ENCODE measurements at places on chromosomes 5 and 9.

DNA sequence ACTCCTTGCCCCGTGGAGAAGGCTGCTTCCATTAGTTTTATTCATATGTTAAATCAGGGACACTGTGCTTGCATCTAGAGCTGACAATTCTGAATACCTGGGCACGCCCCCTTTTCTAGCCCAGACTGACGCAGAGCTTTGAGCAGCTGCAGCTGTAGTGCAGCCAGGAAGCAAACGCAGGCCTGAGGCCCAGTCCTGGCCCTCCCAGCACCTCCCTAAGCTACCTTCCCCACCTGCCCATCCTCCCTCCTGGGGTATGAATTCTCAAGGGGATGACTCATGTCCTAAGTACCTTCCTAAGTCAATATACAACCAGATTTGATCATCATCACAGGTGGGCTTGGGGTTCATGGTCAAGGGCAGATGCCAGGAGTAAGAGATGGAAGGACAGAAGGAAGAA, 3.5 kb downstream of the PHF19 start:
- DNase-seq: no peak

GRCh38 chr9:89477811-89478630, 19.9 kb downstream of the SEMA4D start:
- peak; percentile 84 for DNase-seq

GRCh38 chr5:93831449-93831848, 90.0 kb upstream of the POU5F2 start:
- DNase-seq: no peak

DNA sequence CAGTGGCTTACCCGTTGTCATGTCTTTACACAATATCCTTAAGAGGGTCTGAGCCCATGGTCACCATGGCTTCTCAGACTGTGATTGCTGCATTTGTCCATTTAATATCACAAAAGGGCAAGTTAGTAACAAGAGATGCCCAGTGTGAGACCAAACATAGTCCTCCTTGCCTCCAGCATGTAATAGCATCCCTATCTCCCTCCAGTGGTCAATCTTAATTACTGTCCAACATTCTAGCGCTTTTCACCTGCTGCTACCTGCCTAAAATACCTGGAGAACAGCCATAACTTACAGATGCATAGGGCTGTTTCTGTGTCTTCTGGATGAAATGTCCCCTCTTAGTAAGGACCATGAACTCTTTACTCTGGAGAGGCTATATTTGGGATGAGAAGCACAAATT, 267.2 kb upstream of the DAB2 start:
- DNase-seq: no peak

- peak; percentile 81 for DNase-seq
Measured at GRCh38 chr5:59608745-59609144, 284.8 kb downstream of the PDE4D start.

- DNase-seq: no peak
Measured at GRCh38 chr5:60055168-60055567, 161.6 kb upstream of the PDE4D start.

GRCh38 chr9:130453487-130453886, 8.7 kb downstream of the ASS1 start:
- DNase-seq: no peak

GRCh38 chr9:4831119-4831518, 38.4 kb downstream of the RCL1 start:
- DNase-seq: no peak

DNA sequence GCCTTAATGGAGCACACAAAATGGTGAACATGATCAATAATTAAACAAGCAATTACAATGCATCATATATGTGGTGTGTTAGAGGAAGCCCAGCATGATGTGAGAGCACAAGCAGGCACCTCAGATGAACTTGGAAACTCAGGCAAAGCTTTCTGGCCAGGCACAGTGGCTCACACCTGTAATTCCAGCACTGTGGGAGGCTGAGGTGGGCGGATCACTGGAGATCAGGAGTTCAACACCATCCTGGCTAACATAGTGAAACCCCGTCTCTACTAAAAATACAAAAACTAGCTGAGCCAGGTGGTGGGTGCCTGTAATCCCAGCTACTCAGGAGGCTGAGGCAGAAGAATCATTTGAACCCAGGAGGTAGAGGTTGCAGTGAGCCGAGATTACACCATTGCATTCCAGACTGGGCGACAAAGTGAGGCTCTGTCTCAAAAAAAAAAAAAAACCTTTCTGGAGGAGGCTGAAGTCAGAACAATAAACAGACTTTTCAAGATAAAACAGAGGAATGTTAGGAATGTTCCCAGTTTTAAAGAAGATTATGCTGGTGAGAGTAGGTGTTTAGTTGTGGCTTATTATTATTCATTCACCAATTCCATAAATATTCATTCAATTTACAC, 159.4 kb downstream of the CEMIP2 start:
- DNase-seq: no peak

DNA sequence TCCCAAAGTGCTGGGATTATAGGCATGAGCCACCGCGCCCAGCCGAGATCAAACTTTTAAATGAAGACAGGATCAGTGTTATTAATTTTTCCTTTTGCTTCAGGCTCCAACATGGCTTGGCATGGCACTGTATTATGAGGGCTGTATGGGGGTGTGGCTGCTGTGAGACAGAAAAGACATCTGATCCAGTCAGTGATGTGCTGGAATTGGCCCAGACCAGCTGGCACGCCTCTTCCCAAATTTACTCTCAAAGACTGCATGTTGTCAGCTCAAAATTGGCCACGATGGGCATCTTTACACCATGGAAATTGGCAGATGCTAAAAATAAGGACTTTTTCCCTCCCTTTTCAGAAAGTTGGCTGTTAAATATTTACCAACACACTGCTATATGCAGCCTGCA, 12.1 kb upstream of the COL27A1 start:
- DNase-seq: no peak

All from activated CD4-positive, alpha-beta T cell treated with anti-CD3 and anti-CD28 coated beads, Interleukin-2, amount 50 U/mL, for 16 hours (primary cell).